ENCODE measurements at places on chromosomes 3 and 15. TPM values are rescaled to one million over a fixed set of nuclear protein-coding genes. Genes with fewer than 3 reads are reported as not detected.

PIGZ gene
- 0.34 TPM for total RNA-seq

BOC gene
- 0.34 TPM for total RNA-seq

ARHGEF26 gene
- 0.34 TPM for total RNA-seq

CCR4 gene
- not detected for total RNA-seq

PLCB2 gene
- total RNA-seq, result not detected

PEX11A gene
- 8.9 TPM for total RNA-seq

IL16 gene
- 0.07 TPM for total RNA-seq

NBEAL2 gene
- 15.7 TPM for total RNA-seq

LMAN1L gene
- not detected for total RNA-seq

PIERCE2 gene
- total RNA-seq, result 1.4 TPM

ZNF860 gene
- 3.8 TPM for total RNA-seq

CMTM8 gene
- 1.4 TPM for total RNA-seq

IQCH gene
- total RNA-seq, result 3.1 TPM

LCMT2 gene
- total RNA-seq, result 9.9 TPM

SLITRK3 gene
- not detected for total RNA-seq

LRRC31 gene
- not detected for total RNA-seq

P2RY1 gene
- total RNA-seq, result 22.2 TPM

CYP1A2 gene
- not detected for total RNA-seq

BSN gene
- 0.07 TPM for total RNA-seq

PDZRN3 gene
- total RNA-seq, result 0.34 TPM

ISLR gene
- not detected for total RNA-seq

TPRG1 gene
- 0.34 TPM for total RNA-seq

TMCO5A gene
- not detected for total RNA-seq

HIGD2B gene
- total RNA-seq, result not detected

CCR8 gene
- total RNA-seq, result not detected

HDC gene
- under 0.01 TPM for total RNA-seq

MESP1 gene
- total RNA-seq, result 0.07 TPM

ZPLD1 gene
- 0.07 TPM for total RNA-seq

SLC35G2 gene
- total RNA-seq, result 5.8 TPM

DUOXA2 gene
- not detected for total RNA-seq

PLCD1 gene
- 41.6 TPM for total RNA-seq

CFAP91 gene
- total RNA-seq, result 0.07 TPM

KIF9 gene
- 1.4 TPM for total RNA-seq

FBXL22 gene
- total RNA-seq, result 0.28 TPM

CFAP100 gene
- total RNA-seq, result not detected

SEMA3B gene
- total RNA-seq, result 5.1 TPM

RSRC1 gene
- total RNA-seq, result 31.4 TPM

NPAP1 gene
- total RNA-seq, result under 0.01 TPM

PTH1R gene
- not detected for total RNA-seq

KNL1 gene
- 0.36 TPM for total RNA-seq

PLCH1 gene
- total RNA-seq, result 0.34 TPM

CCDC50 gene
- total RNA-seq, result 77.0 TPM

MEIS2 gene
- total RNA-seq, result 15.9 TPM

CTXN2 gene
- not detected for total RNA-seq

FHIT gene
- total RNA-seq, result 3.8 TPM

ADAMTSL3 gene
- total RNA-seq, result under 0.01 TPM

EFL1 gene
- total RNA-seq, result 29.4 TPM

FGF12 gene
- total RNA-seq, result 0.14 TPM

NOX5 gene
- total RNA-seq, result under 0.01 TPM

SRGAP3 gene
- total RNA-seq, result 11.3 TPM

RTP3 gene
- total RNA-seq, result not detected

FBXO22 gene
- total RNA-seq, result 80.3 TPM

GOLGA8T gene
- total RNA-seq, result not detected

GNB4 gene
- 20.8 TPM for total RNA-seq

ACTC1 gene
- total RNA-seq, result not detected

BFSP2 gene
- total RNA-seq, result not detected
